ENCODE measurements at places on chromosomes 5 and 9.
A peak's percentile ranks its signal among the peaks of the same experiment; 100 is the strongest.

DNA sequence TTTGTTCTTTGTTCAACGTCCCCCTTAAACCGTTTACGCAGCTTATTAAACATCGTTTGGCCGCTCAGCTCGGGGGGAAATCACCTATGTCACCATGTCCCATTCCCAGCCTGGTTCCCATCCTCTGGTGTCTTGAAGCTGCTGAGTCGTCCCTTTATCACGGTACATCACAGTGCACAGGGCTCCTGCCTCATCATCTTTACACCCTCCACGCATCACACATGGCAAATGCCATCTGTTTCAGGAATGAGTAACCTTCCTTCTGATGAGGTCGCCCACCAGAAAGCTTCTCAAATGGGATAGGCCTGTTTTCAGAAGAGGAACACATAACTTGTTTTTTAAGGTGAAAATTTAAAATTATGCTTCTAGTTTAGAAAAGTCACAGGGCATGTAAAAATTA, 7.9 kb upstream of the LHX6 start:
- no peak for DNase-seq

GRCh38 chr9:37149666-37150308, 29.4 kb downstream of the ZCCHC7 start:
- no peak for DNase-seq

DNA sequence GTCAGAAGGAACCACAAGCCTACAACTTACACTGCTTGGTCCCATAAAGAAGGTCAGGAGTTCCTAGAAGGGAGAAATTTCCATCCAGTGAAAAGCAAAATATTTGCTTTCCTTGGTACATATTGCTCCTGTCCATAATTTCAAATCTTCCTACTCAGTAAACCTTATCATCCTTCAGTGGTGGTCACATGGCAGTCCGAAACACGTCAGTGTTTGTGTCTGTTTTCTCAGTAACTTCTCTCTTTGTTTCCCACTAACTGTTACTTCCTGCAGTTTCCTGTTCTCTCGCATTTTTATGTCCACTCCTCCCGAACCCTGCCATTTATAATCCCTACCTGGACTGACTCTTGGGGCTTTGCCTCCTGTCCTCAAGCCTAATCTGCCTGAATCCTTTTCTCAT, 129.1 kb downstream of the FANCC start:
- no peak for DNase-seq

DNA sequence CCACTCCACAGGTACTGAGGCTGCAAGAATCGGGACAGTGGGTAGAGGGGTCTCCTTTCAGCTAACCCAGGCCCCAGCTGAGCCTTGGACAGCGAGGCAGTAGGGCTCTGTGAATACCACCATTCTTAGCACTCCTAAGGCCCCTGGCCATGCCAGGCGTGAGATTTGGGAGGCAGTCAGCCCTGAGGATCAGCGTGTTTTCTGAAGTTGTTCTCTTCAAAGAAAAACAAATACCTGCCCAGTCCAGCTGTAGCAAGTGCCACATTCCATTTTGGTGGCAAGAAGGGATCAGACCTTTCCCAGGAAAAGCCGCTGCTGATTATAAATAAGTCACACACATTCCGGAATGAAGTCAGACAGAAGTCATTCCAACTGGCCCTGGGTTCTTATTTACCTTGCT, 47.8 kb downstream of the RALGPS1 start:
- no peak for DNase-seq

DNA sequence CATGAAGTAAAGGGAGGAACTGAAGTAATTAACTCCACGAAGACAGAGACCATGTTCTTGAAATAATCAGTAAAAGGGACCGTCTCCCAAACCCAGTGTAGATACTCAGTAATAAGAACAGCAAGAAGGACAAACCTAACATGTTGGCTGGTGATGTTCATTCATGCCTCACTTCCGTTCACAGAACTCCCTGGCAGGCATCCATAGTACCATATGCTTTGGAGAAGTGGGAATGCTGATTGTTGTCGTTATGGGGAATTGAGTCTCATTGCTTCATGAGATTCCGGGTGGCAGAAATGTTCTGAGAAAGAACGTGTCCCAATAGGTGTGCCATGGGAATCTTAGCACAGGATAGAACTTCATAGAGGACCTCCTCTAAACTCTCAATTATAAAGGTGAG, 452.3 kb downstream of the ZSWIM6 start:
- no peak for DNase-seq

- DNase-seq, result no peak
Measured at GRCh38 chr9:81849631-81850259, 78.5 kb upstream of the SPATA31D4 start.

GRCh38 chr5:77028631-77029375, 1.4 kb upstream of the AGGF1 start:
- DNase-seq, result no peak

- DNase-seq, result no peak
Measured at GRCh38 chr5:148683651-148684050, 29.3 kb upstream of the HTR4 start.

GRCh38 chr5:154166901-154167791, 23.4 kb upstream of the GALNT10 start:
- no peak for DNase-seq

DNA sequence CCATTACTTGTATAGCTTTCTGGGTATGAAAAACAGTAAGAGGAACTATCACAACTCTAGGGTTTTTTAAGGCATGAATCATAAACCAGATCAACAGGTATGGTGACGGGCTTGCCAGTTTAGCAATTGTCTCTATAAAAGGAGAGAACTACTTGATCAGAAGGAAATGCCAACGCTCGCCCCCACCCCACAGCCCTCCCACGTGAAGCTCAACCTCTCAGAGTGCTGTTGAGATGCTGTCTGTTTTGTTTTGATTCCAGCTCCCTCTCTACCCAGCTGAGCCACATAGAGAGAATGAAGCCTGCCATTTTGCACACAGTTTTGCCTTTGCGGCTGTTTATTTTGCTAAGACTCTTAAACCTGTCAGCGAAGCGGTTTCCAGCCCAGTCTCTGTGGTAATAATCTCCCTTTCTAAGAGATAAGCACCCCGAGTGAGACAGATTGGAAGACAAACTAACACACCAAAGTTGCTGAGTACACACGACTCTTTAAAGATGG, 257.9 kb upstream of the ANKRD55 start:
- DNase-seq, result peak; percentile 33

GRCh38 chr9:7549249-7549648, 250.3 kb downstream of the DMAC1 start:
- DNase-seq, result no peak

- DNase-seq, result no peak
Measured at GRCh38 chr5:78252715-78253114, 41.8 kb downstream of the AP3B1 start.

GRCh38 chr5:124452412-124452811, 294.0 kb downstream of the ZNF608 start:
- DNase-seq, result no peak

DNA sequence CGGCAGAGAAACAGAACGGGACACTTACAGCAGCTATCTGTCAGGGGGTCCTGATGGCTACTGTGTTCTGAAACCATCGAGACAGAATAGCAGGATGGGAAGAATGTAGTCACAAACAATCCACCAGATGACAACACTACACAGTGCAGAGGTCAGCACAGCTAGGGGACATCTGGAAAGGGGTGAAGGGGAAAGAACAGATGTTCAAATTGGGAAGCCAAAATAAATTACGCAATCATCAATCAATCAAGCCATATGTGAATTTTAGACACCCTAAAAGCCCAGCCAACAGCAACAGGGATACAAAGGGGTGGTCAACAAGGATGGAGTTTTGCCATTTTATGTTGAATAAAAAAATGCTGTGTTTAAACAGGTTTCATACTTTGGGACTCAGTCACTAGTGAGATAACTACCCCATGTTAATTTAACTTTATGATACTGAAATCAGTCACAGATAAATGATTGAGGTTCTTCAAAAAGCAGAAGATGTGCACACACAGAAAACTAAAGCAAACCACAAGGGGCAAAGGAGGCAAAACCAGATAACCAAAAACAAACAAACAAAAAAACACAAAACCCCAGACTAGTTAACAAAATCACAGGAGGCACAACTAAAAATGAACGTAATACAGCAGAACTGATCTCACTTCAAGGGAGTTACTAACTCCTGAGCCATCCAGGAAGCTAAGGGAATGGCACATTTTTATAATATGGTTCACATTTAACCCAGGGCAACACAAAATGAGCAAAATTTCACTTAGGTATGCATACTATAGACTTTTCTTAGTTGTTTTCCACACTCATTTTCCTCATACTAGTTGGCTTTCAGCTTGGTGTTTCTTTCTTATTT, 65.9 kb downstream of the HABP4 start:
- no peak for DNase-seq

DNA sequence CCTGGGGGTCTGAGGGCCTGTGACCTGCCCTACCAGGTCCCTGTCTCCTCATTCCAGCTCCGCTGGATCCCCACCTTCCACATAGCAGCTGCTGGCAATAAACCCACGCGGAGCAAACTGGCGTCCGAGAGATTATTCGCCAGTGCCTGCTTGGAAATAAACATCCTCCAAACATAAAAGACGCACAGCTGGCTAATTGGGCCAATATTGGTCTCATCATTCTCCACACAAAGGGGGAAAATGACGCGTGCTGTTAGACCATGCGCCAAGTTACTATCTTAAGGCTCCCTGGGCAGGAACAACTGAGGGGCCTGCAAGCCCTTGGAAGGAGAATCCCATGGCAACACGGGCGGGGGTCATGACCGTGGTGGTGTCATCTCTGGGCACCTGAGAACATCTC, 73.3 kb upstream of the SARDH start:
- no peak for DNase-seq

DNA sequence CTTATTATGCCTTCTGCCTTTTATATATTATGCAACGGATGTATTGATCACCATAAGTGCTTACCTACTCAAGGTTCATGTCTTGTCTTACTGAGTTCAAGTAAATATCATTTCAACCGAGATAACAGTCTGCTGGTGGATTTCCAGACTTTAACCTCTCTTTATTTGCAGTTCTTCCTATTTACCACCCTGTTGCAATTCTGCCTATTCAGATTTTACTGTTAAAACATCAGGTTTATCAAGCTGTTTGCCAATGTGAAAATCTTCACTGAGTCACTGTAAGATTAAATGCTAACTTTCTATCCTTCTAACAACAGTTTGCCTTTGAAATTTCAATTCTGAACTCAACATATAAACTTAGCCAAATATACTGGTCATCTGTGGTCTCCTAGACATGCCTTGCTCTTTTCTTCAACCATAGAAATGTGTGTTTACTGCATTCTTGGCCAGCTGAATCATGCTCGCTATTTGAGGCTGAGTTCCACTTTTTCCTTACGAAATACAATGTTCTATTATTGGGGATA, 471.7 kb upstream of the RORB start:
- DNase-seq, result no peak

DNA sequence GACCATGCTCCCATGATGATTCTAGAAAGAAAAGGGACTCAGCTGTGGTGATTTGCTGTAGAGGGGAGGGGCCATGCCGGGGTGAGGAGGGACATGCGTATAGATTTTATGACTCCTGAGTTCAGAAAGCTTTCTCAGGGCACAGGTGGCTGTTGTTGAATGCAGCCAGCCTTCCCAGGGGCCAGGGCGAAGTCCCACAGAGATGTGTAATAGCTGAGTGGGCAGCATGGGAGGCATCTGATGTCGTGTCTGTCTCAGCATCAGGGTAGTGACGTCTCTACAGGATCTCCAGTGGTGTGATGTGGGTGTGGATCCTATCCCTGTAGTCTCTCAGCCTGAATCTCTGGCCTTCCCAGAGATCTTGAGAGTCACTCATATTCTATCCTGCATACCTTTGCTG, 7.8 kb upstream of the BOD1 start:
- DNase-seq, result no peak

GRCh38 chr5:112799661-112800060, 61.4 kb upstream of the SRP19 start:
- DNase-seq, result no peak

GRCh38 chr9:78296201-78296892, 578 bp upstream of the PSAT1 start:
- DNase-seq, result peak; percentile 20

DNA sequence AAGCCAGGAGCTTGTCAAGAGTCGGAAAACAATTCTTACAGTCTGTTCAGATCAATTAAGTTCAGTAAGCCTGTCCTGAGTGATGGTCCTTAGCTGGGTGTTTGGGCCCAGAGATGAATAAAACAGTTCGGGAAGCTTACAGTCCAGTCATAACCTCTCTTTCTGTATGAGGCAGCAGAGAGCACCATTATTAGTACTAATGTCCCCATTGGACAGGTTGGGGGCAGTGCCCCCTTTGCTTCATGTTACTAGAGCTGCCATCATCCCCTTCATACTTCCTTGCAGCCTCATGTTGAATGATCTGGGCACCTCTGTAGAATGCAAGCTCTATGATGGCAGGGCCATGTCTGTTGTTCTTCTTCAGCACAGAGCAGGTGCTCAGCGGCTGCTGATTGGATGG, 9.8 kb downstream of the DOCK2 start:
- no peak for DNase-seq

GRCh38 chr5:65928322-65928752, 2.0 kb downstream of the ERBIN start:
- DNase-seq, result no peak

- DNase-seq, result no peak
Measured at GRCh38 chr5:132190161-132190817, 37.4 kb downstream of the P4HA2 start.

DNA sequence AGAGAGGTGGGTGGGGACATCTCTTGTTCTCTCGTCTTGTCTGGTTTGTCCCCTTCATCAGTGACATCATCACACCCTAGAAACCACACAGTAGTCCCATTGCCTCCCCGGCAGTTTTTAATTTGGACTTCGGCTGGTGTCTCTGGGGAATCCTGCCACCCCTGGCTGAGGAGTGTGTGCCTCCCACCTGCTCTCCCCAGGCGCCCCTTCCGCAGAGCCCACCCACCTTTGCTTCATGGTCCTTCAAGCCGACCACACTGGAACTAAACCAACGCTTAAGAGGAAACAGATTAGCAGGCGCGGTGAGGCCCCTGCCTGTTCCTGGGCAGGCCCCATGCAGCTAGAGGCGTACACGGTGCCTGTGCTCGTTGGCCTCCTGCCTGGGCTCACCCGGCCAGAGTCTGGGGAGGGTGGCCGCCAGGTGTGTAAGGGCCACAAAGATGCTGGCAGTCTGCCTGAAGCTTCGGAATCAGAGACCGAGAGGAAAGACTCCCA, 107.6 kb upstream of the SPRY4 start:
- DNase-seq, result no peak

- peak; percentile 22 for DNase-seq
Measured at GRCh38 chr9:97904725-97905124, 17.6 kb downstream of the TRMO start.

GRCh38 chr5:14685757-14686156, 21.2 kb downstream of the OTULIN start:
- DNase-seq, result peak; percentile 29
